Stimulated activated CD8-positive, alpha-beta memory T cell treated with anti-CD3 and anti-CD28 coated beads, Interleukin-15, amount 100 ng/mL, for 4 hours (primary cell): ENCODE measurements at places on chromosomes 4 and X.

GRCh38 chr4:48270523-48270897 lies 872 bp upstream of the TEC start:
- DNase-seq, result no peak

DNA sequence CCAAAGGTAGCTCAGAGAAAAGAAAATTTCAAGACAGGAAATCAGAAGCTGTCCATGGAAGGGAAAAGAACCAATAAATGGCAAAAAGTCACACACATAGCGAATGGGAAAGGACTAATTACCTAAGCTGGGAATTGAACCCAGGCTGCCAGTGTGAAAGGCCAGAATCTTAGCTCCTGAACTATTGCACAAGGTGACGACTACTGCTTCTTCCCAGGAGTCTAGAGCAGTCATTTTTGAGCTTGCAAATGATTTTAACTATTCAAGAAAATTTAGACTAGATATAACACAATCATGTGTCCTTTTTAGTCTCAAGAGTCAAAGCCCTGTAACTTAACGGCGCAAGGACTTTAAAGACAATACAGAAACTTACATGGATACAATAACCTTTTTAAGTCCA lies 34.1 kb upstream of the ZNF81 start:
- no peak for DNase-seq

DNA sequence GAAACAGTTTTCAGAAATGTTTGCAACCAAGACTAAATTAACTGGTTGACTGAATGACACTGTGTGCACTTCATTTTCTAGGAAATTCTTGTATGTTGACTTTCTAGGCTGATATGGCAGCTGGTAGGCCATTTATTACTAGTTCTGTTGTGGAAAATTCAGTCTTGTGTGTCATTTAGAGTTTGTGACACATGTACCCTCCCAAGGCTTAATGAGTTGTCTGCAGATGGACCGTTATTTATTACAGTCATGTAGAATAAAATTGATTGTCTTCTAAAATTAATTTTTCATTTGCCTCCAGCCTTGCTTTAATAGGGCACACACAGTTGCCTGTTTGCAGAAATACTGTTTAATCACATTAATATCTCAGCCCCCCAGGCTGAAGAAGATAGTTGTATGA lies 30.7 kb downstream of the DACH2 start:
- no peak for DNase-seq

GRCh38 chrX:21926527-21927278 lies 13.8 kb upstream of the SMS start:
- no peak for DNase-seq

- no peak for DNase-seq
Measured at GRCh38 chr4:85763202-85763601, 288.3 kb downstream of the ARHGAP24 start.

DNA sequence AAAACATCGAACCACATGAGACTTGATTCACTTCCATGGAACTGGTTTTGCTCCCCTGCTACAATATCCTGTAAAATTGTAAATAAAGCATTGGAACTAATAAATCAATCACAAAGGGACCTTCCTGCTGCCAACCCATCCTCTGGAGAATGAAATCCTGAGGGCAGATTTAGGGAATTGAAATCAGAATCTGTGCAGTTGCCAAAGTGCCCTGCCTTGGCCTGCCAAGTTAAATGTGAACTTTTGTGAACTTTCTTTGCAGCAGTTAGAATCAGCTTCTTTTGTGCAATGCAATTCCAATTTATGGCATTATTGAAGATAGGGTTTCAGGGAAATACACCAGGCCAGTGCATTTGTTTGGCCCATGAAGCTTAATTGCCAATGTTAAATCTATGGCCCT lies 263.1 kb downstream of the PTTG2 start:
- DNase-seq, result no peak

DNA sequence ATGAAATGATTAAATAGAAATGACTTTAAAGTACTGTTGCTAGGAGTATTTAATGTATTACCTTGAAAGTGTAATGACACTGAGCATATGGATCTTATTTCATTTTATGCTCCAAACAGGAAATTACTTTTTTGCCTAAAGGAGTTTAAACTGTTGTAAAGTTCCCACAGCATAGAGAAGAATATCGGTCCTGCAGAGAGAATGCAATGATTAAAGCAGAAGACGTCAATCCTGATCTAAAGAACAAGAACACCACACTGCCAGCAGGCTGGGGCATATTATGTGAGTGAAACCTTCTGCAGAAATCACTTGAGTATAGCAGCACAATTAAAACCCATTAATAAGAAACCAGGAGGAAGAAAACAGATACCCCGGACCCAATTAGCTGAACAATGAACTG lies 72.8 kb upstream of the CAMK2D start:
- DNase-seq, result no peak
